ENCODE measurements at places on chromosomes 5 and 9.
A peak's percentile ranks its signal among the peaks of the same experiment; 100 is the strongest.

- no peak for DNase-seq
These were observed 20.6 kb downstream of the ARL15 start for GRCh38 chr5:54289769-54290168.

DNA sequence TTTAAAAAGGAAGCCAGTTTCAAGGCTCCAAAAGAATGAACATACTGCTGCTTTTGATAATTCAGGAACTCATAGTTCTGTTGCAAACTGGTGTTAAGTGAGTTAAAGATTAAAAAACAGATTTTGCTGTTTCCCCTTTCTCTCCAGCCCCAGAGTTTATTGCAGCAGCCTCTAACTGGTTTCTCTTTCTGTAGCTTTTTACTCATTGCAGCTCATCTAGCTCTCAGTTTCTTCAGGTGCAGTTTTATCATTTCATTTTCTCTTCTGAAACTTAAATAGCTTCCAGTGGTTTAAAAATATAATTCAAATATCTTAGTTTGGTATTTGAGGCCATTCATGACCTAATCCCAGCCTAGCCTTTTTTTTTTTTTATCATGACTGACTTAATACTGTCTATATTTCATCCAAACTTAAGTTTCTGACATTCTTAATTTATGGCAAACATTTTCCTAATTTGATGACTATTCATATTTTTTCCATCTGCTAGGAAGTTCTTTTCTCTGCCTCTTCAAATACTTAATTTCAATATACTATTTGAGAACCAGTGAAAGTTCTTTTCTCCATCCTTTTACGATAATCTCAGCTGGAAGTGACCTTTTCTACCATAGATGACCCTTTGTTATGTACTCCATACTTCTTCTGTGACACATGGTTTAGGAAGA is 252.7 kb upstream of the GRIA1 start:
- no peak for DNase-seq

GRCh38 chr9:20361656-20362570 is 260.4 kb downstream of the MLLT3 start:
- DNase-seq = no peak

DNA sequence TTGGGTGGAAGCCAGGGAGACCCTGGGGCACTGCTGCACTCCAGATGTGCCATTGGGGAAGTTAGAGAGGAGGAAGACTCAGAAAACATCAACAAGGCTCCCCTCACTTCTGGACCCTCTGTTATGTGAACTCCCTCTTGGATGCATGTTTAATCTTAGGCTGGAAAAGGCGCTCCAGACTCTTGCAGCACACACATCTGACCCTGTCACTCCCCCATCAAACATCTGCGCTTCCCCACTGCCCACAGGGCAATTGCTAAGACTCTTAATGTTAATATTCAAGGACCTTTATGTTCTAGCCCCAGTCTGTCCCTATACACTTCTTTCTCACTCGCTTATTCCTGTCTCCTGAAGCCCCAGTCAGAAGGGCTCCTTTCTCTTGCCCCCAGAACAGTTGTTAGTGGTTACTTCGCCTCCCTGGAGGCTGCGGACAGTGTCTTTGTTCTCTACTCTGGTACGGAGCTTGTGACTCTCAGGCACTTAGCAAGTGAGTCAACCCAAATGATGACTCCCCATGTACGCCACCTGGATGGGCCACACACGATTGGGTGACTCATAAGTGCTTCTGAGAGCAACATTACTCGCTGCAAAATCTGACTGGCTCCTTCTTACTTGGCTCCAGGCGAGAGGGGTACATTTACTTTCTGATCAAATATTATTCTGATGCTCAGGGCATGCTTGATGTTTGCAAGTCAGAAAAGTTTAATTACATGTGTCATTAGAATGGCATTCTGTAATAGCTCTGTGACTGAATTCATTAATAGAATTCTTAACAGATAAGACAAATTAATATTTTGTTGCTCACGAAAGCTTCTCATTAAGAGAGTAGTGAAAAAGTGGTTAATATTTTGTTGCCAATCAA is 193.6 kb downstream of the HSPA4 start:
- peak; percentile 74 for DNase-seq

DNA sequence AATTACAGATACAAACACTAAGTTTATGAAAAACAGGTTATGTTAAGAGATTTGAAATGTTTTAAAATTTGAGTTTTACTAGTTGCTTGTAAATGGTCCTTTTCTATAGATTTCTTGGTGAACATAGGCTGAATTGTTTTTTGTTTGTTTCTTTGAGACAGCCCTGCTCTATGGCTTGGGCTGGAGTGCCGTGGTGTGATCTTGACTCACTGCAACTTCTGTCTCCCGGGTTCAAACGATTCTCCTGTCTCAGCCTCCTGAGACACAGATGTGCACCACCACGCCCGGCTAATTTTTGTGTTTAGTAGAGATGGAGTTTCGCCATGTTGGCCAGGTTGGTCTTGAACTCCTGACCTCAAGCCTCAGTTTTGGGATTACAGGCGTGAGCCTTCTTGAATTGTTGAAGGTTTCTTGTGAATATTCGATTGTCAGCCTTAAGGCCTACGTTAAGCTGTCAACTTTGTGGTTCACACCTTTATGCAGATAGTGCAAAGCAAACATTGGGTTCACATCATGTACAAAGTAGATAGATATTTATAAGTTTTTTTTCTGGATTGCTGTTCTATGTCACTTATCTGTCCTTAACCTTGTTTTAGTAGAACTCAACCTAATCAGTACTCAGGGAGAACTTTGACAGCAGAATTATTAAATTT is 26.2 kb downstream of the UHRF2 start:
- DNase-seq = no peak

DNA sequence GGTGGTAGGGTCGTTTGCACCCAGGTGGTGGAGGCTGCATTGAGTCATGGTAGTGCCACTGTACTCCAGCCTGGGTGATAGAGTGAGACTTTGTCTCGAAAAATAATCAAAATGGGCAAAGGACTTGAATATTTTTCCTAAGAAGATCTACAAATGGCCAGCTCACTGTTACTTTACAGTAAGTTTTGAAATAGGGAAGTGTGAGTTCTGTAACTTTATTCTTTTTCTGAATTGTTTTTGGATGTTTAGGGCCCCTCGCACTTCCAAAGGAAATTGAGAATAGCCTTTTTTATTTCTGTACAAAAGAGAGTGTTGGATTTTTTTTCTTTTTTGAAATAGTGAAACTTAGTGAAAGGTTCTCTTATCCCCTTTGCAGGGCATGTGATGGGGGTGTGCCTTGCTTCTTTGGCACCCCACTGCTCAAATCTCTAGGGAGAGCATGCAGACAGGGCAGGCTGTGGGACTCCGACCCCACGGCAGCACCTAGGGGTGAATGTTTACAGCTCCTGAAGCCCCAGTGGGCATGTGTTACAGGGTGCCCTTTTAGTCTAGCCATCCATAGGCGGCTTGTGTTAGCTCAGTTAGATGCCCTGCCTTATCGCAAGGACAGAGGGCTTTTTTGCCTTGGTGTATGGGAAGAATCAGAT is 33.3 kb downstream of the GPBP1 start:
- no peak for DNase-seq
